SK-N-SH (cell line): ENCODE measurements at places on chromosomes 12 and 14.

DNA sequence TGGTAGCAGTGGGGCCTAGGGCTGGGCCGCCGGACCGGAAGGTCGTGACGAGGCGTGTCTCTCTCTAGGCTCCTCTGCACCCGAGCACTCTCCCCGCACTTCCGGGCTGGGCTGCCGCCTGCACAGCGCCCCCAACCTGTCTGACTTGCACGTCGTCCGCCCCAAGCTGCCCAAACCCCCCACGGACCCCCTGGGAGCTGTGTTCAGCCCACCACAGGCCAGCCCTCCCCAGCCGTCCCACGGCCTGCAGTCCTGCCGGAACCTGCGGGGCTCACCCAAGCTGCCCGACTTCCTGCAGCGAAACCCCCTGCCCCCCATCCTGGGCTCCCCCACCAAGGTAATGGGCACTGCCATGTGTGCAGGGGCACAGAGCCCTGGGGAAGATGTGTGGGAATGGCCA, 13.3 kb upstream of the PUS1 start:
- DNase-seq, result no peak

DNA sequence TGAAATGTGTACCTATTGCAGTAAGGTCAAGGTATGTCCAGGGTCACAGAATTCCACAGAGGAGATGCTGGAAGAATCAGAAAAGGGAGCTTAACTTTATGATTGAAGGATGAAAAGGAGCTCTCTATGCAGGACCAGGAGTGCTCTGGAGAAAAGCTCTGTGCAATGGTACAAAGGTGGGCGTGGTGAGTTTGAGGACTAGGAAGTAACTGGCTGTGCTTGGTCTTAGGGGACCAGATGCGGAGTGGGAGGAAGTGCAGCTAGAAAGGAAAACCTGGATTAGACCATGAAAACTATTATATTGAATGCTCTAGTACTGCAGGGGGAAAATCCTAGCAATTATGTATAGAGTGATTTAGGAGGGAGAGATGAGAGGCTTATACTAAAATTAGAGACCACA, 56.8 kb downstream of the BTG1 start:
- no peak for DNase-seq

- peak; percentile 23 for DNase-seq
Observed at GRCh38 chr14:34496679-34497513, 34.9 kb upstream of the SPTSSA start.

- DNase-seq, result no peak
Observed at GRCh38 chr12:105099356-105099755, 8.2 kb upstream of the WASHC4 start.

DNA sequence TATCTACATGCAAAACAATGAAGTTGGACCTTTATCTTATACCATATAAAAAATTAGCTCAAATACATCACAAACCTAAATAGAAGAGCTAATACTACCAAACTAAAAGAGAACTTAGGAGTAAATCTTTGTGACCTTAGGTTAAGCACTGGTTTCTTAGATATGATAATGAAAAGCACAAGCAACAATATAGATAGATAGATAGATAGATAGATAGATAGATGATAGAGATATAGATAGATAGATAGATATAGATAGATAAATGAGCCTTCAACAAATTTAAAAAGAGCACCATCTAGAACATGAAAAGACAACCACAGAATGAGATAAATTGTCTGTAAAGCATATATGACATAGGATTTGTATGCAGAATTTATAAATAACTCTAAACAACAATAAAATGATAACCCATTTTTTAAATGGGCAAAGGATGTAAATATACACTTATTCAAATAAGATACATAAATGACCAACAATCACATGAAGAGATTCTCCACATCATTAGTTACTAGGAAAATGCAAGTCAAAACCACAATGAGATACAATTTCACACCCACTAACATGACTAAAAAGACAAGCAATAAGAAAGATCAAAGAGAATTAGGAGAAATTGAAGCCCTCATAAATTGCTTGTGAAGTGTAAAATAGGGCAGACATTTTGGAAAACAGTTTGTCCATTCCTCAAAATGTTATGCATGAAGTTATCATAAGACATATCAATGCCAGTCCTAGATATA, 293.7 kb downstream of the BTG1 start:
- no peak for DNase-seq

DNA sequence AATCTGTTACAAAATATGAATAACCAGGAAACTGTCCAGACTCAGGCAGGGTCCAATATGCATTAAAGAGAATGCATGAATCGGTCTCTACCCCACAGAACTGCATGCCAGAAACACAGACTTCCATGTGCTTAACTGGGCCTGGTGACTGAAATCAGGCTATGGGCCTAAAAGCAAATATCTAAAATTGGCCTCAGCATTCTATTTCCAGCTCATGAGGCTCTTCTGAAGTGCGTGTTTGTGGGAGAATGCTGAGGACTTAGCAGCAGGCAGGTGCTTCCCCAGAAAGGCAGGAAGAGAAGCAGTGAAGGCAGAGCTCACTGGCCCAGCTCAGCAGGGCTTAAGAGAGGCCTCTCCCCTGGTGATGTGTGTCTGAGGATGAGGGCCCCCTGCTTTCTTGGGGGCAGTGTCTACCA, 48.5 kb downstream of the ADGRD1 start:
- DNase-seq, result no peak

DNA sequence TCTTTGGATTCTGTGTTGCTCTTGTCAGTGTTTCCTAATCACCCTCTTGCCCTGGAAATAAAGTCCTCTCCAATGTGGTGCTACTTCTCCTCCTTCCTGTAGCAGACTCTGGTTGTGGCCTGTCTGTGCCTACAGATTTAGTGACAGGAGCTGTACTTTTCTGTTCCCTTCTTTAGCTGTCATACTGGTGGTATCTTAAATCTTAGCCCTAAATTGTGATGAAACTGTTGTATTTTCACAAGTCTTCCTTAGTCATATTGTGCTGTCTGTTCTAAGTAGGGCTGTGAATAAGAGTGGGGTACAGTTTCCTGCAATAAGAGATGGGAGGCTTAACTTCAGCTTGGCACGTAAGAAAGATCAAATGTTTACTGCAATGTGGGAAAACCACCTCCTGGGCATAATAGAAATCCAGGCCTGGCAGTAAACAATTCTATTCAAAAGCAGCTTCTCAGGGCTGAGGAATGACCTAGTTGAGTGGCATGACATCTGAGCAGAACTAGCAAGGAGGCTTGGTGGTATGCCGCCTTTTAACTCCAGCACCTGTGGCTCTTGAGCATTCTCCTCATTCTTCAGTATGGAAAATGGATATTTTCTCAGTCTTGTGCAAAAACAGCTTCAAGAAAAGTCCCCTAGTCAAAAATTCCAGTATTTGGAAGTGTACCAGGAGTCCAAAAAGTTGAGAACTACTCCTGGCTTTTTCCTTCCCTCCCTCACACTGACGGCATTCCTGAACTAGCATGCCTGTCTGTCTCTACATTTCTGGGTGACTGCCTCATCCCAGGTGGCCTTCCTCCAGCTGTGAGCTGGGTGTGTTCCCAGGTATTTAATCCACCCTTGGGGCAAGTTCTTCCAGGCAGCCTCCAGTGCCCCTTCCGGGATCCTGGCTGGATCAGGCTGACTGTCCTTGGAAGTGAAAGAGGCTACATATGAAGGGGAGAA, 19.5 kb downstream of the ANO6 start:
- no peak for DNase-seq

DNA sequence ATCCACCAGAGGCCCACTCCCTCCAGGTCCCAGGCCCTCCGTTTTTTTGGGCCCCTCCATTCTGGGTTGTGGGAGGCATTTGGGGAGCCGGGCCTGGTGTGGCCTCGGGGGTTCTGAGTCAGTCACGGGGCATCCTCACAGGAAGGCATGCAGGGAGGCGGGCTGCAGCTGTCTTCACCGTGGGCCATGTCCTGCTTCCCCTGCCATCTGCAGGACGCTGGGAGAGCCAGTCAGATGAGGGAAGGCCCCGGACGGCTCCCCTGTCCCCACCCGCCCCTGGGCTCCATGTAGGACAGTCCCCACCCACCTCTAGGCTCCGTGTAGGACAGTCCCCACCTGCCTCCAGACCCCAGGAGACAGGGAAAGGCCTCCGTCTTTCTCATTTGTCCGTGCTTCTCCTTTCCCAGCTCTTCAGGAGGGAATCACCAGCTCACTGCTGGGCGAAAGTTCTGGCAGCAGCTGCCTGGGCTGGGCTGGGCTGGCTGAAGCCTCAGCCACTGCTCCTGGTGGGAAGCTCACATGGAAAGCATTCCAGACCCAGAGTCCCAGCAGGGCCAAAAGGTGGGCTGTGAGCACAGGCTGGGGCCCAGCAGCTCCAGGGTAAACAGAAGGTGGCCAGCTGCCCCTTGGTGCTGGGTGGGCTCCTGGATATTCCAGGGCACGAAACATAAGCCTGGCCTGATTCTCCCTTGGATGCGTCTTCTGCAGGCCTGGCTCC, 217.8 kb downstream of the KIF26A start:
- DNase-seq, result peak; percentile 62

DNA sequence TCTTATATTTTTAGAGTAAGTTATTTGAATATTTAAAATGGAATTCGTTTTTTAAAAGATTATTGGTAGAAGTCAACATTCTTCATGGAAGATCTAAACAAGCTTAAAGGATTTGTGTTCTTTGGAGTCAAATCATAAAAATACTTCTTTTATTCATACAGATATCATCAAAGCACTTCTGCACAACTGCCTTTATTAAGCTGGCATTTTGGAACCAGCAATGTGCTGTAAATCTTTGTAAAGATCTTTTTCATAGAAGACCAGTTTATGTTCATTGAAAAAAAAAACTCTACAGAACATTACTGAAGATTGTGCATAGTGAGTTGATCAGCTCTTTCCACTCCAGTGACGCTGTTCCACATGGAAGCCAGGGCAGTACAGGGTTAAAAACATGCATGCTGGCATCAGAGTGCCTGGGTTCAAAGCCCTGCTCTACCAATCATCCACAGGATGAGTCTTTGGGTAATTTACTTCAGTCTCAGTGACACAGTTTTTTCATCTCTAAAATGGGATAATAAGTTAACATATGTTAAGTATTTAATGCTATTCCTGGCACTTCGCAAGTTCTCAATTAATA, 109.6 kb upstream of the SLC38A4 start:
- DNase-seq, result no peak

GRCh38 chr12:41336041-41336549, 148.0 kb downstream of the PDZRN4 start:
- no peak for DNase-seq

GRCh38 chr12:116358893-116359761, 81.6 kb upstream of the MED13L start:
- peak; percentile 84 for DNase-seq

DNA sequence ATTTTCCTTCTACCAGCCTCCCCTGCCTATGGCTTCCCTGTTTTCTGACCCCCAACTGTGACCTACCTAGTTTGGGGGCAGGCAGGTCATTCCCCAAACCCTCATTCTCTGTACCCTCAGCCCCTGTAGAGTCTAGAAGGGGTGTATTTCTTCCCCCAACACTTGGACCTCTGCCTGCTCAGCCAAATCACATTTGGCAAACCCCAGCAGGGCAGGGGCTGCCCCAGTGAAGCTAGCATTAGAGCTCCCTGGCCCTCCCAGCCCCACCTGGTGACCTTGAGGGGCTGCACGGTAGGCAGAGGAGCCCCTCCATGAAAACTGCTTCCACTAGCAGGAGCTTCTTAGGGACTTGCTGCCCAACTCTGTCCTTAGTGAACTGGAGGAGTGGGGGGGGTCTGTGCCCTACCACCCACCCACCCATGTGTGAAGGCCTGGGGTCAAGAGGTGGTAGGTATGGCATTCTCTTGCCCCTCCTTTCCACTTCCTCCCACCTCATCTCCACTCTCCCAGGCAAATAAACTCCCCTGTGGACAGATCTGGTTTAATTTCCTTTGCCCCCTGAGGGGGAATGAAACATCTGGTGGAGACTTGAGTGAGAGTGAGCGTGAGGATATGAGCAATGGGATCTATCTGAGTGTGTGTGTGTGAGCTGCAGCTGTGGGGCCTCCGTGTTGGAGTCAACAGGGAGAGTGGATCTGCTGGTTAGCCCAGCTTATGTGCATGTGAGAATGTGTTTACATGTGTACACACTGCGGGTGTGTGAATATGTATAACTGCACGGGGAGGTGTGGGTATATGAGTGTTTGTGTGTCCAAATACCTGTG, 1.6 kb downstream of the NXPH4 start:
- peak; percentile 50 for DNase-seq

DNA sequence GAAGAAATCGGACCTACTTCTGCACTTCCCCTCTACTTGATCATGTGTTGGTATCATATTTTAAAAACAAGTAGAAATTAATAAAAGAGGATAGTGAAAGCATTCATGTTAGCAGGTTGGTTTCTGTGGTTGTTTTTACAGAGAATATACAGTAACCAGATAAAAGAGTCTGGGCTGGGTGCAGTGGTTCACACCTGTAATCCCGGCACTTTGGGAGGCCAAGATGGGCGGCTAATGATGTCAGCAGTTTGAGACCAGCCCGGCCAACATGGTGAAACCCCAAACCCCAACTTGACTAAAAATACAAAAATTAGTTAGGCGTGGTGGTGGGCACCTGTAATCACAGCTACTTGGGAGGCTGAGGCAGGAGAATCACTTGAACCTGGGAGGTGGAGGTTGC, 55.9 kb downstream of the LRP6 start:
- DNase-seq, result no peak

GRCh38 chr12:49903700-49904423, at the start of gene FAIM2:
TSS of gene FAIM2 (minus strand) at chr12:49903900. CDS start at chr12:49903792, 108 bp downstream.
- peak; percentile 92 for DNase-seq

- DNase-seq, result no peak
Observed at GRCh38 chr12:54684636-54685630, 36.8 kb upstream of the DCD start.

- no peak for DNase-seq
Observed at GRCh38 chr12:33710548-33710947, 270.9 kb upstream of the SYT10 start.

- no peak for DNase-seq
Observed at GRCh38 chr14:33062476-33062875, 123.8 kb downstream of the NPAS3 start.

- DNase-seq, result no peak
Observed at GRCh38 chr14:51653079-51653774, 1.5 kb downstream of the FRMD6 start.

DNA sequence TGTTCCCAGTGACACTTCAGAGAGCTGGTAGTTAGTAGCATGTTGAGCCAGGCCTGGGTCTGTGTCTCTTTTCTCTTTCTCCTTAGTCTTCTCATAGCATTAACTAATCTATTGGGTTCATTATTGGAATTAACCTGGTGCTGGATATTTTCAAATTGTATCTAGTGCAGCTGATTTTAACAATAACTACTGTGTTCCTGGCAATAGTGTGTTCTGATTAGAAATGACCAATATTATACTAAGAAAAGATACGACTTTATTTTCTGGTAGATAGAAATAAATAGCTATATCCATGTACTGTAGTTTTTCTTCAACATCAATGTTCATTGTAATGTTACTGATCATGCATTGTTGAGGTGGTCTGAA, 3.0 kb downstream of the FOS start:
- DNase-seq, result no peak

DNA sequence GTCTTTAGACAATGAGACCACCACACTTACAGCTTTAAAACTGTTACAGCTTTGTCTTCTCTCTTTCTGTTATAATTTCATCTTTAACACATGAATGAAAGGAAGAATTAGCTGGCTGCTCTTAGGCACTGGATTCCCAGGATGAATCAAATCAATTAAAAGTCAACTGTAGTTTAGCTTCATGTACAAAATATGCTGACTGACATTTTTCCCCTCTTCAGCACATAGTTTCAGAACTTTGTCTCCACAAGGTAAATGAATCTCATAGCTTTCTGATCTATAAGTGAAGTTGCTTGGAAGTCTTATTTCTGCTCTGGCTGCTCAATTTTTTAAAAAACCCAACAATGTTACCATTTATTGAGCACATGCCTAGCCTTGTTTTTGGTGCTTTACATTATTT, 293.8 kb downstream of the GRIN2B start:
- no peak for DNase-seq

GRCh38 chr12:14951851-14952250, 9.6 kb downstream of the ARHGDIB start:
- DNase-seq, result no peak
